Activated CD8-positive, alpha-beta T cell treated with anti-CD3 and anti-CD28 coated beads, Interleukin-2, amount 10 ng/mL, durations not matched to agents 7 days and 5 days (primary cell): ENCODE measurements at places on chromosomes 12 and 14. TPM values are rescaled to one million over a fixed set of nuclear protein-coding genes. Genes with fewer than 3 reads are reported as not detected.
A peak's percentile ranks its signal among the peaks of the same experiment; 100 is the strongest.

DNA sequence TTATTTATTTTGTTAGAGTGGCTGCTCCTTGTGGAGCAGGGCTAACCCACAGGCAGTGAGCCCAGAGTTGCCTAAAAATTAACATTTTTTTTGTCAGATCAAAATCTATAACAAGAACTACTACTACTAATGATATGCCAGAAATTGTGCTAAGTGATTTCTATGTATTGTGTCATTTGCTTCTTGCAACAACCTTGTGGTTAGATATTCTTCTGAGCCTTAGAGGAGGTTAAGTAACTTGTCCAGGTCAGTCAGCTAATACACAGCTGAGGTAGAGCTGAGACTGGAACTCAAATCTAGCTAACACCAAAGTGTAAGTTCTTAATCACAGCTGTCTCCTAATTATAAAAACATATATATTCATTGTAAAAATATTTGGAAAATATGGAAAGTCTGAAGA, 29.8 kb downstream of the CFL2 start:
- DNase-seq = no peak

DNA sequence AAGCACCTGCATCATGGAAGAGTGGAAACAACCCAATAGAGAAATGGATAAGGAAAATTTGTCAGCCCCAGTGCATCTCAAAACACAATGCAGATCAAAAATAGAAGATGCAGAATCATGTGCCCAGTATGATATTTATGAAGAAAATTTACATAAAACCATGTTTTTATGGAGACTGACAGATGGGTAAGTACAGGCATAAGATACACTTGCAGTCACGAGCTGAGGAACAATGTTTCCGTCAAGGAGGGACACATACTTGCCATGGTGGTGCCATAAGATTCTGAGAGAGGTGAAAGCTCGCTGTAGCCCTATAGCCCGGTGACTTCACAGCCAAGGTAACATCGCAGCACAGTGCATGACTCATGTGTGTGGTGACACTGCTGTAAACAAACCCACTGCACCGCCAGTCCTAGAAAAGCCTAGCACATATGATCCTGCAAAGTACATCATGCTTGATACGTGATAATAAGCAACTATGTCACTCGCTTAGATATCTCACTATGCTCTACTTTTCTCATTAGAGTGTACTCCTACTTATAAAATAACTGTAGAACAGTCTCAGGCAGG, 112.6 kb downstream of the RIMBP2 start:
- no peak for DNase-seq

DNA sequence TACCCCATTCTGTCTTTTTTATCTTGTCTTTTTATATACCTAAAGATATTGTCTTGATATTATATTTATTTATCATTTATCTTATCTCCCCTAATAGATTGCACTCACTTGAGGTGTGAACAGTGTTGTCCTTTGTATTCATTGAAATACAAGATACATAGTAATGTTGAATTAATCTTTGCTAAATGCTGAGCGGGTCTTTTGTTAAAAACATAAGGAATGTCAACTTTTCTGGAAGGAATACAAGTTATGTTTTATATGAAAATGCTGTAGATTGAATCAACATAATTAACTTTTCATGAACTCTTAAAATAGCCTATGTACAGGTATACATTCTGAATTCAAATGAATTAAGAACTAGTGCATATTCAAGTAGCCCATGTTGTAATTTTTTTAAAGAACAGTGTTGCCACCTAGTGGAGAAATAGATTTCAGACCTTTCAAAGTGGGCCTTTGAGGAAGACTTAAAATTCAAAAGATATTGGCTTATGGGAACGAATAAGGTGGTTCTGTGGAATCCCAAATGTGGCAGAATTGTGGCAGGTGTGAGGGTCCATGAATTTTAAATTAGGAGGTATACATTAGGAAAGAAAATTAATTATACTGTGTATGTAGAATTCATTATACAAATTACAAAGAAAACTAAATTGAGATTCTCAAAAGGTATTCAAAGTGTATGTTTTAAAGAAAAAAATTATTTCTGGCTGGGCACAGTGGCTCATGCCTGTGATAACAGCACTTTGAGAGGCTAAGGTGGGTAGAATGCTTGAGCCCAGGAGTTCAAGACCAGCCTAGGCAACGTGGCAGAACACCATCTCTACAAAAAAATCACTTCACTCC, 19.1 kb downstream of the BBOF1 start:
- peak; percentile 26 for DNase-seq

OVCH1 gene
- not detected for total RNA-seq

ZBTB1 gene
- total RNA-seq = 61.7 TPM
